T47D (cell line): ENCODE measurements at places on chromosomes 4 and X.

DNA sequence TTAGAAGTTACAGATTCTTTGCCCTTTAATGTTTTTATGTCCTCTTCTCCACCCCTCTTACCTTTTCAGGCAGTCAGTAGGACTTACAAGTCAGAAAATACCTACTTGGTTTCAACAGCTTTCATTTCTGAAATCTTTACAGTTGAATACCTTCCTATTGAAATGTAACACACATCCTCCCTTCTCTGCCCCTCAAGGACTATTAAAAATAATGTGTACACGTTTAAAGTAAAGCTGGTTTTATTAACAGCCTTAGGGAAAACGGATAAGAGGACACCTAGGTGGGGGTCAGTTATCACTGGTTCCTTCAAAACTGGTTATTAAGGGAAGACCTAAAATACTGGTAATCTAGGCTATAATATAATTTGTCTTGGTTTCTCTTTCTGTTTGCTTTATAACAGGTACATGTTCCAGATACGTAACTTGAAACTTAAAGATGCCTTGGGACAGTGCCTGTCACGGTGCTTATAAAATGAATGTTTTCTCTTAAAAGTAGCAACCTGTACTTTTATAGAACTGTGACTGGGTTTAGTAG lies 1.8 kb downstream of the CCSER1 start:
- no peak for DNase-seq

GRCh38 chr4:149296084-149296483 lies 519.6 kb downstream of the IQCM start:
- no peak for DNase-seq

- DNase-seq = no peak
These were observed 232.7 kb downstream of the ARHGAP24 start for GRCh38 chr4:85707611-85708010.

DNA sequence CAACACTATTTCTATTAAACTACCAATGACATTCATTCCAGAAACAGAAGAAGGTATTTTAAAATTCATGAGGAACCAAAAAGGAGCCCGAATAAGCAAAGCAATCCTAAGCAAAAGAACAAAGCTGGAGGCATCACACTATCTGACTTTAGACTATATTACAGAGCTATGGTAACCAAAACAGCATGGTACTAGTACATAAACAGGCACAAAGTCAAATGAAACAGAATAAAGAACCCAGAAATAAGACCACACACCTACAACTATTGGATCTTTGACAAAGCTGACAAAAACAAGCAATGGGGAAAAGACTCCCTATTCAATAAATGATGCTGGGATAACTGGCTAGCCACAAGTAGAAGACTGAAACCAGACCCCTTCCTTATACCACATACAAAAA lies 122.3 kb downstream of the ITIH6 start:
- no peak for DNase-seq

DNA sequence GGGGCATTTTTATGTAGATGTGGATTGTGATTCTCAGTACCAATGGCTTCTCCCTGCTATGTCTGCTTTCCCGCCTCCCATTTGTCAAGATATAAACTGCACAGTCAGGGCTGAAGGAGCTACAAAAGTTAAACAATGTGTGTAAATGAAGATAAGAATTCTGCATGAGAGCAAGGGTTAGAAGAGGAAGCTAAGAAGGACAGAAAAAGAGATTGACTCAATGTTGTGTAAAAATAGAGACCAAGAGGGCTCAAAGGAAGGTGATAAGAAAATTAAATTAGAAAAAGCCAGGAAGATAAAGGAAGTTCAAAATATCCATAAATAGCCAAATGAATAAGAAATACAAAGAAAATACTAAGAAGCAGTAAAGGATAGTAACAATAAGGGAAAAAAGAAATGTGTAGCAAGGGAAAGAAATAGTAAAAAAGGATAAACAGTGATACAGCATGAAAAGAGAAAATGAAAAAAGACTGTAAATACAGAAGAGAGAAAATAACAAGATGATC lies 82.5 kb downstream of the AMELX start:
- DNase-seq = no peak

DNA sequence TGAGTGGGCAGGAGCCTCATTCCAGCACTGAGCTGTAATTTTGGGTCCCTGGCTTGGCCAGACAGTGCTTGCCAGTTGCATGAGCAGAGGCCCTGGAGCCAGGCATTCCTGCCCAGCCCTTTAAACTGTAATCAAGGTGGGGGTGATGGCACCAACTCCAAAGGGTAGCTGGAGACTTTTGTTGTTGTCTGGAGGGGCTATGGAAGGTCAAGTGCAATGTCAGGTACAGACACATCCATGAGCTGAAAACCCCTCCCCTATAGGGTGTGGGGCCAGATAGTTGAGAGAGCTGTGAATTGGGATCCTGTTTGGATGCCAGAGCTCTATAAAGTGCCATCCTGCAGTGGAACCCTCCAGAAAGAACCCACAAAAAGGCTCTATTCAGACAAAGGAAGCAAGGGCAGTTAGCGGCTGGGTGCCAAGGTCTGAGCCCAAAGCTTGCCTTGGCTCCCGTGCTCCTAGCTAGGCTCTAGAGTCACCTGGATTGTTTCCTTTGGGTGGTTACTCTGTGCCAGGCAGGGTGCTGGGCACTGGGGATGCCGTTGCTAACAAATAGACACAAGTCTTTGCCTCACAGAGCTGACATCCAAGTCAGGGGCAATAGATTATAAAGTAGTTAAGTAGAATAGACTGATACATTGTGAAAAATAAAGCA lies 163.0 kb downstream of the EFNB1 start:
- DNase-seq = no peak

DNA sequence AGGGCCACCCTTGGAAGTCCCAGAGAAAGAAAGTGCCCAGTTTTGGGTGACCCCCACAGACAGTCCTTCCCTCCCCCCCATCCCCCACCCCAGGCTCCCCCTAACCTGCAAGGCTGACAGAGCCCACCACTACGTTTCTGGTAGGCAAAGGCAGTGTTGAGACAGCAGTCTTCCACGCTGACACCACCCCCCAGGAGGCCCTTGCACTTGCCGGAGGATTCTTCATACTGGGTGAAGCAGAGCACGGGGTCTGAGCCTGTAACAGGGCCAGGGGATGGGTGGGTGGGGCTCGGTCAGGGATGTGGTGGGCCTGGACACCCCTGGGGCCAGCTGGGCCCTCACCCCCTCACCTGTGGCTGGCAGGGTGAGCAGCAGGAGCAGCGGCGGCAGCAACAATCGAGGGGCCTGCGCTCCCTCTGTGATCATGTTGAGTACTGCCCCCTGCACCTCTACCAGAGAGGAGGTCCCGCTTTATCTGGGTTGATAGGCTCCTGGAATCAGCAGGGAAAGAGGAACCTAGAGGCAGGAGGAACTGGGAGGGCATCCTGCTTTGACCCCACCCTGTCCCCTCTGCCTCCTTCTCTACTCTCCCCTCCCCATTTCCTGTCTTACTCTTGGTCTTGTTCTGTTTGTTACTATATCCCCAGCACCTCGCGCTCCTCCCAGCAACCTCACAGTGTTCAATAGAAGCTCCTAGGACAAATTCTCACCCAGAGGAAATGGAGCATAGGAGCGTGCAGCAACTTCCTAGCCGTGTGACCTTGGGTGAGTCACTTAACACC lies at the start of gene CFP:
Gene CFP (minus strand): TSS at position 512 of the 782 bp plus-strand sequence. CDS start 86 bp downstream, at position 426.
- no peak for DNase-seq

- DNase-seq = no peak
These were observed 22.5 kb downstream of the BMX start for GRCh38 chrX:15523088-15523487.

GRCh38 chr4:40316782-40317635 lies 18.1 kb upstream of the CHRNA9 start:
- peak; percentile 79 for DNase-seq

DNA sequence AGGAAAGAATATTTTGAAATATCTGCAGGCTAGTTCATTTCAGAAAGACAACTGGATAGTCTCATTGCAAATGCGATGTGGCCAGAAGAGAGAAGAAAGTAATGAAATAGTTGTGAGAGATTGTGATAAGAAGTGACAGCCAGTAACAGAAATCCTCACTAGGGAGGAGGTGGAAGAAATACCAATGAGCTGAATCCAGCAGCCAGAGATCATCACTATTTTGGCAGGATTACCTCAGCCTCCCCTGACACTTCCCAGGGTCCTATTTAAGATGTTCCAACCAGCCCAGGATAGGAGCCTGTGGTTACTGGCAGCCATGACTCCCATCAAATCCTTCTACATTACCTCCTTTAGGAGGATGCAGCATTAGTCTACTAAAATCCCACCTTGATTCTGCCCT lies 76.7 kb upstream of the ARHGAP24 start:
- no peak for DNase-seq

GRCh38 chr4:168612450-168613135 lies 115.7 kb downstream of the PALLD start:
- DNase-seq = no peak
